Activated CD4-positive, alpha-beta T cell treated with anti-CD3 and anti-CD28 coated beads, Interleukin-2, amount 10 ng/mL, durations not matched to agents 7 days and 5 days (primary cell): ENCODE measurements at places on chromosomes 2 and 18.
A peak's percentile ranks its signal among the peaks of the same experiment; 100 is the strongest.

DNA sequence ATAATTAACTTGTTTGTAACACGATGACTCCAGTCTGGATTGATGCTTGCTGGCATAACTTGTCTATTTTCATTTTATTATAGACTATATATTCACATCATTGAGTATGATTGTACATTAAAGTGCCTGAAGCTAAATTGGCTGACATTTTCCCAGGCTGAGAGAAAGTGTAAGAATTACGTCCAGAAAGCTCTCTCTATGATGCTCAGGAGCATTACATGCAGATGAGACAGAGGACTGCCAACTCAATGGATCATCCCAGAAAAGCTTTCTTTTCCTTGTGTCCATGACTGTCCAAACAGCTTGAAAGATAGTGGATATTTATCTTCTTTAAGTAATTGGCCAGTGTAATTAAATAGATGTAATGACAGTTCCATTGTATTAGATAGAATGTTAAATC lies 1372.2 kb upstream of the TMEFF2 start:
- no peak for DNase-seq

DNA sequence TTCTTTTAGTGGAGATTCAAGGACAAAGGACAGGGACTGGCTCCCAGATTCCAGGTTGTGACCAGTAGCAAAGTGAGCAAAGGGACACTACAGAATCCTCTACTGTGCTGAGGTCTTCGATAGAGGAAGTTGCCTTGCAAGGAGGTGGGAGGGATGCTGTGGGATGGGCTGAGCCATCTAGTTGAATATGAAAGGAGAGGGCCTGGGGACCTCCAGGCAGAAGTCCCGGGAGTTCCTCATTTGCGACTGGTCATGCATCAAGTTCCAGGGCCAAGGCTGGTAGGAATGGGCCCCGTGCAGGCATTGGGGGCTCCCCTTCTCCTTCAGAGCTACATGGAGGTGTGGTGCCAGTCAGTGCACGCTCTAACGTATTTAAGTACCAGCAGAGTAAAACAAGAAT lies 12.6 kb upstream of the PROM2 start:
- no peak for DNase-seq

- DNase-seq, result no peak
Measured at GRCh38 chr2:40208463-40208862, 243.4 kb downstream of the SLC8A1 start.

DNA sequence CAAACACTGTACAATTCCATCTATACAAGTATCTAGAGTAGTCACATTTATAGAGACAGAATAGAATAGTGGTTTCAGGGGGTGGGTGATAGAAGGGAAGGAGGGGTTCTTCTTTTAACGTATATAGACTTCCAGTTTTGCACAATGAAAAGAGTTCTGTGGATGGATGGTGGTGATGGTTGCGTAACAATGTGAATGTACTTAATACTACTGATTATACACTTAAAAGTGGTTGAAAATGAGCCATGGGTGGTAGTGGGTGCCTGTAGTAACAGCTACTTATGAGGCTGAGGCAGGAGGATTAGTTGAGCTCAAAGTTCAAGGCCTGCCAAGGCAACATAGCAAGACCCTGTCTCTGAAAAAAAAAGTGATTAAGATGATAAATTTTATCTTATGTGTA lies 85.8 kb downstream of the SETBP1 start:
- no peak for DNase-seq

DNA sequence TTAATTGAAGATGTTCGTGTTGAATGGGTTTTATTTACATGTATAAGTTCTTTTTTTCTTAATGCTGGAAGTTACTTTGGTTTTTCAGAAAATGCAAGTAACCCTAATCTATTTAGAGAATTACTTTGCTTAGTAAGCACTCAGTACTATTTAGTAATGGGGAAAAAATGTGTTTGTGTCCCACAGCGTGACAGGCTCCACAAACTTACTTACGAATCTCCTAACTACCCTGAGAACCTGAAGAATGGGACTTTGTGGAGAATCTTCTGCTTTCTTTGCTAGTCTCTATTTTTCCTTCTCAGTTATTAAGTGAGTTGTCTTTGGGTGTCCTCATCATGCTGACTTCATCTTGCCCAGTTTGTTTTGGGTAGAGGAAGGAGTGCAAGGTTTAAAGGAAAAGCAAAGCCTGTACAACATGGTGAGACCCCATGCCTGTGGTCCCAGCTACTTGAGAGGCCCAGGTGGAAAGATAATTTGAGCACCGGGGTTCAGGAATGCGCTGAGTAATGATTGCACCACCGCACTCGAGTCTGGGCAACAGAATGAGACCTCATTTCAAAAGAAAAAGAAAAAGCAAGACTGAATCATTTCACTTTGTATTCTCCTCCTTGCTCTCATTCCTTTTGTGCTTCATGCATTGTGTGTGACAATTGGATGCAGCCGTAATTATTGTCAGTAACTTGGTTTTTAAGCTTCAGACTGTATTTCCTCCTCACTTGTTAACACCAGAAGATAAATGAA lies 10.2 kb downstream of the NEDD4L start:
- no peak for DNase-seq

DNA sequence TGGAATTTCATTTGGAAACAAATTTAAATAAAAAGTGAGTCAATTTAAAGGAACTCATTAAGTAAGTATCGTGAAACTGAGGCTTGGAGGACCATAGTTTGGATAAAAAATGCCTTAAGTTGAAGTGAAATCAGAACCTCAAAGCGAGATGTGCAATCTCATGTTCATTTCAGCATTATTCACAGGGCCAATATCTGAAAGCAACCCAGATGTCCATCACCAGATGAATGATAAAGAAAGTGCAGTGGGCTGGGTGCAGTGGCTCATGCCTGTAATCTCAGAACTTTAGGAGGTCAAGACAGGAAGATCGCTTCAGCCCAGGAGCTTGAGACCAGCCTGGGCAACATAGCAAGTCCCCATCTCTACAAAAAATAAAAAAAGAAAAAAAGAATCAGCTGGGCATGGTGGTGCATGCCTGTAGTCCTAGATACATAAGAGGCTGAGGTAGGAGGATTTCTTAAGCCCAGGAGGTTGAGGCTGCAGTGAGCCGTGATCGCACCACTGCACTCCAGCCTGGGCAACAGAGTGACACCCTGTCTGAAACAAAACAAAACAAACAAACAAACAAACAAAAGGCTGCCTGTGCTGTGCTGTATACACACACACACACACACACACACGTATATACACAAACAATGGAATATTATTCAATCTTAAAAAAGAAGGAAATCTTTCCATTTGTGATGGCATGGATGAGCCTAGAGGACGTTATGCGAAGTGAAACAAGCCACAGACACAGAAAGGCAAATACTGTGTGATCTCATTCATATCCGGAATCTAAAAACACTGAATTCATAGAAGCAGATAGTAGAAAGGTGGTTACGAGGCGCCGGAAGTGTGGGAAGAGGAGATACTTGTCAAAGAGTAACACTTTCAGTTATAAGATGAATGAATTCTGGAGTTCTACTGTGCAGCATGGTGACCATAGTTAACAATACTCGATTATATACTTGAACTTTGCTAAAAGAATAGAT lies 14.5 kb downstream of the SH3RF3 start:
- peak; percentile 81 for DNase-seq

GRCh38 chr18:79855147-79855933 lies 57.6 kb downstream of the KCNG2 start:
- DNase-seq, result no peak

DNA sequence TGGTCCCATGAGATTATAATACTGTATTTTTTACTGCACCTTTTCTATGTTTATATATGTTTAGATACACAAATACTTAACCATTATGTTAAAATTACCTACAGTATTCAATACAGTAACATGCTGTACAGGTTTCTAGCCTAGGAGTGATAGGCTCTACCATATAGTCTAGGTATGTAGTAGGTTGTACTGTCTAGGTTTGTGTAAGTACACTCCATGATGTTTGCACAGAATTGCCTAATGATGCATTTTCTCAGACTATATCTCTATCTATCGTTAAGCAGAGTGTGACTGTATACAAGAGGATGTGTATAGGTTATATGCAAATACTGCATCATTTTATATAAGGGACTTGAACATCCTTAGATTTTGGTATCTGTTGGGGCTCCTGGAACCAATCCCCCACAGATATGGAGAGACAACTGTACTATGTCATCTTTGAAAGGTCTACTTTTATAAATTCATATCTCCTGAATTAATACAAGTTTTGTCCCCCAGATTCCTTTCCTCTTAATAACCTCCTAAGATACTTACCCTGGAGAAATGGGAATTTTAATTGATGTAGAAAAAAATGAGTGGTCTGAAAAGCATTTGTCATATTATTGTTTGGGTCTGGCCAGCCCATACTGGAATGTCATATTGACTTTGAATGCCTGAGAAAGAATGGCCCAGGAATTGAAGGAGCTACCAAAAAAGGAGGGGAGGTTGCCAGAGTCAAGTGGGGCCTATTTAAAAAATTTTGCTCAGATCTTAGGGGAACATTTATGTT lies 36.6 kb downstream of the EHBP1 start:
- DNase-seq, result no peak

DNA sequence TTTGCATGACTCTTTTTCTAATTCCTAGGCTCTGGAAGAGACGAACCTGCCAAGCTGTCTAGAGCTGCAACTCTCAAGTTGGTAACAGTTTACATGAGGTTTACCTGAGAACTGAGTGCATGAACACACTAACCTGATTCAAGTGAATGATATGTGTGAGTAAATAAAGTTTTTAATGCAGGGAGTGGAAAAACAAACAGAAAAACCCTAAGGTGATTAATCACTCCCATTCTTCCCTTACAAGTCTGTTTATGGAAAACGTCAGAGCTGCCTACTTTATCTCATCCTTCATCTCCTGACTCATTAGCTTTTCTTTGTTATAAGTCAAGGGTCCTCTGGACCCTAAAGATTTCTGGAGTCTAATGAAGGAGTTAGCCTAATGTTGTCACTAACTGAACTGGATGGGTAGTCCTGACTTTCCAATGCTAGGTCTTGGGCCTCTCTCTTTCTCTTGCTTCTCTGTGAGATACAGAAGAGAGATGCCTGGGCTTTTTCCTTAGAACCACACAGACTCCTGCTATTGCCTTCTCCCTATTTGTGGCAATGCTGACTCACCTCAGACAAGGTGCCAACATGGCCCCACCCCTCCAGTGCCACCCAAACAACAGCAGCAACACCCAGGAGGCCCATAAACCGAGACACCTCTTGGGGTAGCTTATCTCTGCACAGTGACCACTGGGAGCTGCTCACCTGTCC lies 952.4 kb downstream of the EPHA4 start:
- DNase-seq, result no peak

DNA sequence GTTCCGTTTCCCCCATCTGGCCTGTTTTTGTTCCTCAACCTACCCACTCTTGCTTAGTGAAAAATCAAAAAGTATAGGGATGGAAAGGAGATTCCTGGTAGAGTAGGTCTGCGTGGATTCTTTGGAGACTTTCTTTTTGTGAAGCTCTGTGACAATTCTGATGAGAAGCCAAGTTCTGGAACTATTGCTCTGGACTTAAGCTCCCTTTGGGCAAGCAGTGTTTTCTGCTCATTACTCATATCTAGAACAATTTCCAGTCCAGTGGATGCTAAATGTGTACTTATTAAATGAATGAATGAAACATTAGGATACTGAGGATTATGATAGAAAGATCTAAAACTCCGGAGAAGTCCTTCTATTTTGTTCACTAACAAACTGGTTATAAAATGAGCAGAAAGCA lies 76.5 kb downstream of the SOCS6 start:
- DNase-seq, result no peak

- DNase-seq, result no peak
Measured at GRCh38 chr2:128501700-128502099, 183.0 kb upstream of the HS6ST1 start.

DNA sequence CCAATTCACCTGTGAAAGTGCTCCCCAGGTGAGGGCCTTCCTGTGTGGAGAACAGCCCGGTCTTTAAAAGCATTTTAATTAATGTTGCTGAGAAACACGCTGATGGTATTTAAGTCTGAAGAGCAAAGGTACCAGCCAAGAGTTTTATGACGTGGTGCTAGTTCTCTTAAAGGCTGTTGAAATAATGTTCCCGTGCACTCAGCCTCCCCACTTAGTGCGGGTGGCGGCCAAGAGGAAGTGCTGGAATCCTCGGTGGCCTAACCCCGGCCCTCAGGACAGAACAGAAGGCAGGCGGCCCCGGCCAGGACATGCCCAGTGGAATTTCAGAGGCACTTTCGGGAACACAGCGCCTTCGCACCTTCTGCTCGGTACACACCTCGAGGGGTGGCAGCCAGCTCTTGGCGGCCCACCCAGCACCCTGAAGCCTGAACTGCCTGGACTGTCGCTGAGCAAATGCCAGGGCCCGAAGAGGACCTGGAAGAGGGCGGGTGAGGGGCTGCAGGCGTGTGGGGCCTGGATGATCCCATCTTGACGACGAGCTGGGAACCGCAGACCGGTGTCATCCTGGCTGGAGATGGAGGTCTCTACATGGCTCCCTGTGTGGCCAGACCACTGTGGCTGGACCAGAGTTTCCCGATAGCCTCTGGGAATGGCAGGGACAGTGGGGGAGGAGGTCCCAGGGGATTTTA lies 142.9 kb downstream of the ASB1 start:
- DNase-seq, result no peak

DNA sequence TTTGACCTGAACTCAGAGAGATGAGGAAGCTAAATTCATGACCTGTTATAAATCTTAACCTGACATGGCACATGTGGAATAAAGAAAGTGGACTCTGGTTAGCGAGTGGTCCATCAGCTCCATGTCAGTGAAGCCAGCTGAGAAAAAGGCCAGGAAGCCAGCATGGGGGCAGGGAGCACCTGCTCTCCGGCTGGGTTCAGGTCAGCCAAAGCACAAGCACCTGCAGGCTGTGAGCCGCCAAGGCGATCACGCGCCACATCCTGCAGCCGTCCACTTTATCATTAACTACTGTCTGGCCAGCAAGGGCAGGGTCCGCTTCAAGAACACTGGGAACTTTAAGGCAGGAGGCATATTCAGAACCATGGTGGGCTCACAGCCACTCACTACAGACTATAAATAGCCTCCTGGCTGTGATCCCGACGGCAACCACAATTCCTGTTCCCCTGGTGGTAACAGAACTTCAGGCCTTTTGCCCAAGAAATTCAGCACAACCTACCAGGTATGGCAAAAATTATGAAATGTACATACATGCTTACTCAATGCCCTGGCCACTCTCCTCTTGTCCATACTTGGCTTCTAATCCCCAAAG lies 35.5 kb downstream of the ACVR1 start:
- DNase-seq, result no peak

- DNase-seq, result no peak
Measured at GRCh38 chr18:58476516-58477256, 152.2 kb downstream of the ALPK2 start.

DNA sequence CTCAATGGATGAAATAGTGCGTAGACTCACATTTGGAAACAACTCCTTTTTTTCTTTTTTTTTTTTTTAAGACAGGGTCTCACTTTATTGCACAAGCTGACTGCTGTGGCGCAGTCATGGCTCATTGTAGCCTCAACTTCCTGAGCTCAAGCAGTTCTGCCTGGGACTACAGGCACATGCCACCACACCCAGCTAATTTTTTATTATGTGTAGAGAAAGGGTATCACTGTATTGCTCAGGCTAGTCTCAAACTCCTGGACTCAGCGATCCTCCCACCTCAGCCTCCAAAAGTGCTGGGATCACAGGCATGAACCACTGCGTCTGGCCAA lies 17.4 kb downstream of the HAT1 start:
- DNase-seq, result no peak
